ENCODE measurements at places on chromosomes 3 and 15.

DNA sequence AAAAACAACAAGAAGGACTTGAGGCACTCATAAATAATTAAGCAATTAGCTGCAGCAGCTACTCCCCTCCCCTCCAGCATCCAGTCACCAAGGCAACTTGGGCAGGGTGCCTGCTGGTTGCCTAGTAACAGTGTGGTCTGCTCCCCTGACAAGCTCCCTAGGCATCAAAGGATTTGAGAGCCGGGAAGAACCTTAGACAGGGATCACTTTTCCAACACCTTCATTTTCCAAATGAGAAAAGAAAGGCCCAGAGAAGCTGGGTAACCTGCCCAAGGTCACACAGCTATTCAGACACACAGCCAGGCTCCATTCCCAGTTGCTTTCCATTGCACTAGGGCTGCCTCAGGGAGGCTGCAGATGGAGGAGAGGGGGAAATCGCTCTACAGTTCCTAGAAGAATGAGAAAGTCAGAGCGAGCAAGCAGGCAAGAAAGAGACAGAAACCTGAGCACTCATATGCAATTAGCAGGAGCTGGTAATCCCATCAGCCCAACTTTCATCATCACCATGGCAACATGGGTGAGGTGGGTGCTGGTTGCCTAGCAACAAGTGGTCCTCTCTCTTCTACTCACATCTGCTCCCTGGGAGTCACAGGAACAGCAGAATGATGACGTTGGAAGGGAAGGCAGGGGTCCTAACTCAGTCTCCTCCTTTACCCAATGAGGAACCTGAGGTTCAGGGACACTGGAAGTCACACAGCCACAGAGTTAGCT lies 3.6 kb upstream of the EIF4E3 start:
- no peak for DNase-seq

GRCh38 chr15:56344336-56344735 lies 20.9 kb upstream of the TEX9 start:
- no peak for DNase-seq

DNA sequence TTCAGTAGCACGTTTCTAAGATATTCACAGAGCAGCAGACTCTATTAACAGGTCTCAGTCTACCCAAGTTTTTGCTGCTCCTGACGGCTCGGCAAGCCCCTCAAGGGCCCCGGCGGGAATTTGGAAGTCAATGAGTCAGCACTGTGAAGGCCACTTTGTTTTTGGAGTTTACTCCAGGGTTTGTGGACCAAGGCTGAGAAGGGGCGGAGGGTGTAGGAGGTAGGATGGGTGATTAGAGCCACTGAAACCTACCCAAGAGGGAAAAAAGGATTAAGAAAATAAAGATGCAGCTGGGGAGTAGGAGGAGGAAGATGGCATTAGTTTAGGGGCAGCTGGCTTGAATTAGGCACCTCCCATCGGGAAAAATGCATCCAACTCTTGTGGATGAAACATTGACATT lies 87.6 kb downstream of the BDH1 start:
- DNase-seq: no peak

DNA sequence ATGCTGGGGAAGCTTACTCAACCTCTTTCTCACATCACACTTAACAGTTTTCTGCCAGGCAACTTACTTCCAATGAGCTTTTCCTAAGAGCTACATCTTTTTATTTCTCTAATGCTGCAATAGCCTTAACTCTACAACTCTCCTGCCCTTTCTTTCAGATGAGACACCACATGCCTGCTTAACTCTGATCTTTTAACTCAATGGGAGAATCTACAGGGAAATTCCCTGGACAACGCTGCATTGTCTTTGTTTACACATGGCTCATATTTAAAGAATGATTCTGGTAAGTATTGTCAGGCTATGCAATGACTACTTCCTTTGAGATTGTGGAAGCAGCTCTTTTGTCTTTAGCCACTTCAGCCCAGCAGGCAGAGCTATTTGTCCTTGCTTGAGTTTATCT lies 353.1 kb upstream of the BCHE start:
- DNase-seq: no peak

DNA sequence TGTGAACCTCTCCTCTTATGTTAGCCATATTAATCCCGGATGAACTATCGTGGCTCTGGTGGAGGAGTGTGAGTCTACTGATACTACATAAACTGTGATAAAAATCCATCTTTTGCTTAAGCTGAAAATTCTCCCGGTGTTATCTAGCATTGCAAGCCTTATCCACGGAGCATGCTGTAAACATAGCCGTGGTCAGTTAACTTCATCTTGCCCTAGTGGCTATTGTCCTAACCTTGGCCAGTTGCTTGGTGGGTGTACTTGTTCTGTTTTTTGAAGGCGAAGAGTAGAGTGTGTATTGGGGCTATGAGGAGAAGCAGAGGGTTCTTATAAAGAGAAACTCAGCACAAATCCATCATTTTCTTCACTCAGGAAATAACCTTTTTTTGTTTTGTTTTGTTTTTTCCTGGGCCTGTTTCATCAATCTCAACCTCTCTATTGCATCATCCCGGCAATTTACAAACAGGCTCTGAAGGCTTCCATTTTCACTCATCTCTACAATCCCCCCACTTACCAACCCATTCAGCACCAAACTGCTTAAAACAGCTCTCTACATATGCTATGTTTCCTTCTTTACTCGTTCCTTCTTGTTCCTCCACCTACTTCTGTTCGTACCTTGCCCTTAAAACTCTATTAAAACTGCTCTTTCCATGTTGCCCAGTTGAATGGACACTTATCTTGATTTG lies 135.5 kb upstream of the PTX3 start:
- no peak for DNase-seq

- DNase-seq: no peak
Measured at GRCh38 chr3:170911051-170911450, 2.6 kb upstream of the EIF5A2 start.

- no peak for DNase-seq
Measured at GRCh38 chr3:85571835-85572234, 613.0 kb downstream of the CADM2 start.

GRCh38 chr3:190424108-190424477 lies 25.6 kb downstream of the TMEM207 start:
- DNase-seq: no peak

DNA sequence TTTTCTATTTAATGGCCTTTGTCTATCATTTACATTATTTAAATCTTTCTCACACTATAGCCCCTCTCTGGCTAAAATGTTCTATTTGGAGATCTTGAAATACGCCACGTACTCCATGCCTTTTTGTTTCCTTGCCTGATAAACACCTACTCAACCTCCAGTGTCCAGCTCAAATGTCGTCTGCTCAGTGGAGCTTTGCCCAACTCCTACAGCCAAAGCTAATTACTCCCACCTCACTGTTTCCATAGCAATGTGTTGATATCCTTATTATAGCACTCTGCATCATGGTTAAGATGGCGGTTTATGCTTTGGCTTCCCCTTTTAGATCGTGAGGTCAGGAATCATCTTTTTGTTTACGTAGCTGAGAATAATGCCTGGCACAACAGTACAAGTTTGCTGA lies 55.9 kb downstream of the NGLY1 start:
- no peak for DNase-seq

DNA sequence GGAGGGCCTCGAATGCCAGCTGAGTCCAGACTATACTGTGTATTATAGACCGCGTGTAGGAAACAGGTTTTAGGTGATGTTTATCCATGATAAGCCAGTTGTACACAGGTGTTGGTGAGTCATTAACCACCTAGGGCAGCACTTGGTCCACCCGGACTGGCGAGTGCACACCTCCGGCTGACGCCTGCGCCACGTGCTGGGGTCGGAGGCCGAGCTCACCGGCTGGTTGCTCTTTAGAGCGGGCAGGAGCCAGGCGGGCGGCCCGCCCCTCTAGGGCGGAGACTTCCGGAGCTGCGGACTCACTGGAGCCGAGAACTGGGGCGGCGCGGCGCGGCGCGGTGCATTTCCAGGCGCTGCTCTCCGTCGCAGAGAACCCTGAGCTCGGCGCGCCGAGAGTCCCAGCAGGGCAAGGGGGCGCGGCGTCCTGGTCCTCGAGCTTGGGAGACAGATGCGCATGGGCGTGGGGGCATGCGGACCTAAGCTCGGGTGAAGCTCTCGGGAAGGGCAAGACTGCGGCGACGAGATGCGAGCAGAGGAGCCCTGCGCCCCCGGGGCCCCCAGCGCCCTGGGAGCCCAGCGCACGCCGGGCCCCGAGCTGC lies at the start of gene ESYT3:
TSS of gene ESYT3 (plus strand) at position 341 of the 599 bp plus-strand sequence. CDS start at position 524, 183 bp downstream.
- DNase-seq: peak; percentile 29

DNA sequence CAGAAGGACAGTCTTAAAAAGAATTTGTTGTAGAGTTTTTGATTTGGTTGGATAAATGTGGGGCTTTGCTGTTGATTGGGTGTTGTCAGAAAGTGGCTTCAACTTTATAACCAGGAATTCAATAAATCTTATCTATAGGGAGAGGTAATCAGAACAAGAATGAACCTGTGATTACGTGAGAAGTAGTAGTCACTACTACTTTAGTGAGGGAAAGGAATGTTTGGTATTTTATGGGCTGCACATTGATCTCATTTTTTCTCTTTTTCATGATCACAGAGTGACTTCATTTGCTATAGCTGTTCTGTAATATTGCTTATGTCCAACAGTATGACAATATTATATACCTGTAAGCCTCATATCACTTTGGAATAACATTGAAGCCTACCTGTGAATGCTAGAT lies 485.2 kb upstream of the BCHE start:
- DNase-seq: no peak

DNA sequence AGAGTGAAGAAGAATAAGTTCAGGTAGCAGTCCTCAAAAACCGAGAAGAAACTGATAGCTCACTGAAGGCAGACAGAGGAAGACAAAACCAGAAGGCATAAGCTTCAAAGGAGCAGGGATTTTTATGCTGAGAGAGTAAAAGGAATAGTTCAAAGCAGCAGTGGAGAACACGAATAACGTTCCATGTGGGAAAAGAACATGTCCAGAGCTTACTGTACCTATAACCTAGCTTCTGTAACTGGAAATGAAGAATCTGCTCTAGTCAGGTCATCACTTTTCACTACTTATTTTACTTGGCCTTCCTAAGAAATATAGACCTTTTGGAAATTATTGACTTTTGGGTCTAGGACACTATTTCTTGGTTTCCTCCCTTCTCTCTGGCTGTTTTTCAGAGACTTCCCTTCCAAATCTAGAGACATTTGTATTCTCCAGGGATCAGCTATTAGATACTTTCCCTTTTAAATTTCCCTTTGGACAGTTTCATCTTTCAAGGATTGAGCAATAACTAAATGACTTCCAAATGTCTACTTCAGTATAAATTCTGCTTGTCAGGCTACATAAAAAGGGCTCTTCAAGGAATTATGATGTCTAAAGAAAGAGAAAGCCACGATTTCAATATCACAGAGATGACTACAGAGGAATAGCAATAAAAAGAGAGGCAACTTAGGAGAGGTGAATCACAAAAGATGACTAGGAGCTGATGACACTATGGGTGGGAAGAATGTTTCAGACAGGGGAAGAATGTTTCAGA lies 46.7 kb downstream of the UBE3A start:
- peak; percentile 9 for DNase-seq

DNA sequence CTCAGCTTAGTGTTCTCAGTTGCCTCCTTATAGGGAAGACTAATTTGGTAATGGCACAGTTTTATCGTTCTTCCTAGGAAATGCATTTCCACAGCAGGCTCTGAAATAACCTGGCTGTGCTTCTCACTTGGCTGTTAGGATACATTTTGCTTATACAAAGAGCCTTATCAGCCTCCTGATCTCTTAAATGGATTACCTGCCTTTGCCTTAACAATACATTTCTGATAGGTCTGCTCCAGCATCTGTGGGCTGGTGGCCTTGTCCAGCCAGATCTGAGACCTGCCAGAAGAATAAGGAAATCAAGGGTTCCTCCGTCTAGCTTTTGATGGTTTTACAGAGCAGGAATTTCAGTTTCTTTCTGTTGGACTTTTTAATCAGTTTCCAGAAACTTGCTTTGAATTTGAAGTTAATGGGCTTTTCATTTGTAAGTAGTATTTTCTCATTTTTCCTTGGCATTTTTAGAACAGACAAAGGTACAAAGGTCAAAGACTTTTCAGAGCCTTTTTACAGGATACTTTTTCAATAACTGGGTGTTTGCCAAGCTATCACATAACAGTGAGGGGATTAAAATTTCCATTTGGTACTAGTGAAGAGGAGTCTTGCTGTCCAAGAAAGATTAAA lies 116.3 kb downstream of the AKAP13 start:
- no peak for DNase-seq

DNA sequence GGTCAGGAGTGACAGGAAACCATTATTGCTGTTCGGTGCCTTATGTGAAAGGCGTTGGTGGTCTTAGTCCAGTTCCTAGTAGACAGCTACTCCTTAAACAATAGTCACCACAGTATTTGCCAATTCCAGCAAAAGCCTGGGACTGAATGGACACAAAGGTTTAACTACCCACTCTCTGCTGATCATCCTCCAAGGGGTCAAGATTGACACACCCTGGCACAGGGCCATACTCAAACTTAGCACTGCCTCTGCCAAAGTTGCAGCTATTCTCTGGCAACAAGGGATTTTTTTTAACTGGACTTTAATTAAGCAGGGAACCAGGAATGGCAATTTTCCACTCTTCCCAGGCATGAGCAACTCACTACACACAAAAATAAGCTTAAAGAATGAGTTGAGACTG lies 193.9 kb downstream of the NLGN1 start:
- DNase-seq: no peak

- no peak for DNase-seq
Measured at GRCh38 chr15:88695101-88695500, 56.3 kb downstream of the ISG20 start.

GRCh38 chr15:28125673-28126651 lies 26.8 kb upstream of the OCA2 start:
- peak; percentile 25 for DNase-seq

DNA sequence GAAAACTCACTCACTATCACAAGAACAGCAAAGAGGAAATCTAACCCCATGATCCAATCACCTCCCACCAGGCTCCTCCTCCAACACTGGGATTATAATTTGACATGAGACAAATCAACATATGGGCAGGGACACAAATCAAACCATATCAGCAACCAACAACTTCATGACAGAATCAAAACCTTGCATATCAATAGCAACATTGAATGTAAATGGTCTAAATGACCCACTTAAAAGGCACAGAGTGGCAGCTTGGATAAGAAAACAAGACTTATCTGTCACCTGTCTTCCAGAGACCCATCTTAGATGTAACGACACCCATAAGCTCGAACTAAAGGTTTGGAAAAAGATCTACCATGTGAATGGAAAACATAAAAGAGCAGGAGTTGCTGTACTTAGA lies 40.8 kb downstream of the HDGFL3 start:
- no peak for DNase-seq

GRCh38 chr3:186940967-186941366 lies 10.6 kb downstream of the ST6GAL1 start:
- no peak for DNase-seq

Data from SJSA1 (cell line).